ENCODE measurements at places on chromosomes 13 and 19.

DNA sequence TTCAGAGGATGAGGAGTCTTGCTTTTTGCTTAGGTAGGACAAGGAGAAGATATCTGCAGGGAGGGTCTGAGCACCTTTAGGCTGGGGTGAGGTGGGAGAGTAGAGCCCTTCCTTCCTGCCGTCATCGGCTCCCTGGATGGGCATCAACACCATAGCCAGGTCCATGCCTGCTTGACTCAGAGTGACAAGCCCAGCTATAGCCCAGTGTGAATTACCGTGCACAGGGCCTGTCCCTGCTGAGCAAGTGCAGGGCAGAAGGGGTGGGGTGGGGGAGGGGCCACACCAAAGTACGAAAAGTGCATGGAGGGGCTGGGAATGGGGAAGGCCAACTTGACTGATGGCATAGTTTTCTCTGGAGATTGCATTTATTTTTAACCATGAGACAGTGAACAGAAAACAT, 30.3 kb upstream of the RNF113B start:
- DNase-seq = no peak

- no peak for DNase-seq
These were observed 3.7 kb downstream of the PLEKHF1 start for GRCh38 chr19:29668746-29669609.

GRCh38 chr19:6593651-6594416, 2.9 kb upstream of the CD70 start:
- DNase-seq = no peak

DNA sequence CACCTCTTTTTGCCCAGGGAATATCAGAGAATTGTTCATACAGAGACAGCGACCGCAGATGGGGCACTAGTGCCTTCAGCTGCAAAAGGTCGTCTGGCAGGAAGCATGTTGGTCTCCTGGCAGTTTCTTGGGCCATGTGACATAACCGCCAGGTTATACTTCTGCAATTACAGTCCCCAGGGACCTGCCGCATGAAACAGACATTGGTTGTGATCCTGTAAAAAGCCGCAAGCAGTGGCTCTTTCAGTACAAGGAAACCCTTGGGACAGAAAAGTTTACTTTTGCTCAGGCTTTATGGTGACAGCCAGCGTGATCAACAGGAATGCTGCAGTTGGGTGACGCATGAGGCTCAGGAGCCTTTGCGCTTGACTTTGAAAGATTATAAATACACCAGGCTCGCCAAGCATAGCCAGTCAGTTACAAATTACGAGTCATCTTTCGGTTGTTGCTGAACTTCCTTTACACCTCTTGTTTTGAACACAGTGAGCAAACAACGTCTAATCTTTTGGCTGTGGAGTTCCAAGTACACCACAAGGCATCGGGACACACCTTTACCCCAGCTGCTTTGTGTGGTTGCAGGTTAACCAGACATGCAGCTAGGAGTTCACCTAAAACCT, 50.5 kb upstream of the UBE2L5 start:
- DNase-seq = no peak

DNA sequence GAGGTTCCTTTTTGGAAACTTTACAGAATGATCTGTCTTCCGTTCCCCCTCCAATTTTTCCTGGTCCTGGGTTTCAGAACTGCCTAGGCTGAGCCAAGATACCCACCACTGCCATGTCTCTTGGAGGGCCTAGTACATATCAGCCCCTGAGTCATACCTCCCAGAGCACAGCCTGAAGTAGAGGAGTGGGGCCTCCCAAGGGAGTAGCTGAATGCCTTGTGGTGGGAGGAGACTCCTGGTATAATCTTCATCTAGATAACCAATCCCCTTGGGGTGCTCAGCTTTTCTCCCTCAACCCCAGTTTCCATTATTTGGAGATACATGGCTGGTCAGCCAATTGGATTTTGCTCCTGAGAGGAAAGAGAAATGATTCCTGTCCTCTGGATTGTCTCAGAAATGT, 30.3 kb downstream of the ZNF763 start:
- no peak for DNase-seq

DNA sequence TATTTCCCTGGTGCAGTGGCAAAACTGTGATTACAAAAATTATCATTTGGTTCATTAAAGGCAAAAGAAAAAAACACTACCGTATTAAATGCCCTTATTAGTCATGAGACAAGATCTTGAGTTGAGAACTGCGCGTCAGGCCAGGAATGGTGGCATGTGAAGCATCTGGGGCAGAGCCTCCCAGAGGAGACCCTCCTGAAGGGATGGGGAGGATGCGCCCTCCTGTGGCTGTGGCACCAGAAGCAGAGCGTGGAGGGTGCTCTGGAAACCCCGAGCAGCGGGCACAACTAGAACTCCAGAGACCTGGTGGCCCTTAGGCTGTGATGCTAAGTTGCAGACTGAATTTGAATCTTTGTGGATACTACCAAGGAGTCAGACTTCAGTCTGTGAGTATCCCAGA, 11.5 kb downstream of the CUL4A start:
- no peak for DNase-seq

DNA sequence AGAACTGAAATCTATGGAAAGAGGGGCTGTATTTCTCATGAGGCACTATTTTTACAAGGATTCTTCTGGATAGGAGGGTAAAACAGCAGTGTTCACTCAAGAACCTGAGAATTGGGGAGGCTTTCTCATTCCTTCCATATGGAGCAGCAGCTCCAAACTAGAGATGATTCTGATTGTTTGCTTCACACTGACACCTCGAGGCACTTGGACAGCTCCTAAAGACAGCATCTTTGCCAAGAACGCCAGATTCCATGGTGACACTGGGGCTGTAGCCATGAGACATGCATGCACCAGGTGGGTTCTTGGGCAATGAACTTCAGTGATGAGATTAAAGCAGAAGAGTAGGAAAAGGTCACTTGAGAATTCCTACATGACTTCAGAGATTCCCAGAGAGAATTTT, 361.5 kb upstream of the HTR2A start:
- DNase-seq = no peak

DNA sequence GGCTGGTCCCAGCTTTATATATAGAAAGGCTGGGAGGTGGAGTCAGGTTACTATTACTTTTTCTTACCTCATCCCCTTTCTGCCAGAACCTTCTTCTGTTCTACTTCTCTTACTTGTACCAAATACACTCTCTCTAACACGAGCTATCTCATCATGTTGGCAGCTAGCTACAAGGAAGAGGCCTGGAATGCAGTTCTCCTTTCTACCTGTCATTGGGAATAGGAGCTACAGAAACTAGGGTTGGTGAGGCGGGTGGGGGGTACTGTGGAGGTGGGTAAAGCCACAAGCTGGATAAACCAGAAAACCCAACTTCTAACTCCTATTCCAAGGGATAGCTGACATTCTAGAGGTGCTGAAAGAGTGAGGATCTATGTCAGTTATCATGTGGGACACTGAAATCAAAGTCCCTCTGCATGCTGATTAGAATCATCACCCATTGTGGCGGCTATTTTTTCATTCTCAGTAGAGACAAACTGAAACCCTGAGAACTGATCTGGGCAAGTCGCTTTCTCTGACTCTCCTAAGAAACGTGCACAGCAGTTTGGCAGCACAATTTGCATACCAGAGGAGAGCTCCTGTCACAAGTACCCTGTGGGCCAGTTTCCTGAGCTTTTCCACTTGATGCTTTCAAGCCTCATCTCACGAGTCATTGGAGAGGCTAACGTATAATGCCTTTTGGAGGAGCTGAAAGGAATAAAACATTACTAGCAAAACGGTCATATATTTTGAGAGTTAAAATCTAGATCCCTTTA, 358.1 kb downstream of the ENOX1 start:
- no peak for DNase-seq

DNA sequence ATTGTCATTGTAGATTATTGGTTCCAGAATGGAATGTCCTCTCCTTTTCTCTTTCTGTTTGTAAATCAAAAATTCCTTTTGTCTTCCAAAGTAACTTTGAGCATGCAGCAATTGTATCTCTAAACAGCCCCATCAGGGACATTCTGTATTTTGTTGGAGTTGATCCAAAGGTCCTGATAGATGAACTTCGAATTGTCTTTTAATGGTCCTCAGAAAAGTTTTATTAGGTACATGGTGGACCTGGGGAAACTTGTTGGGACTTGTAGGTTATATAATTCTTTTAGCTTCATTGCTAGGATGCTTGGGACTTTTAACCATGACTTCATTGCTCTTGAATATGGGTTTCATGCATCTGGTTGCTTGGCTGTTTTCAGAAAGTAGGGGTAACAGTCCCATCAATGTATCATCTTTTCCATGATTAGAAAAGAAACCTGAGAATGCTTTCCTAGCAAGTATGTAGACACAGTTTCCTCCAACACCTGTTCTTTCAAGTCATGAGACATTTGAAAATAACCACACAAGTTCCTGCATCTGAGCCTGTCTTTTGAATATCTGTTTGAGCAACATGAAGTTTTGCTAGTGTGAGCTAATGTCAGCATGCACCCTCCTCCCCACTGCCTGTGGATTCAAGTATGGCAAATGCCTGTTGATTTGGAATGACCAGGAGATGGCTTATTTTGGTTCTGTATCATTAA, 413.1 kb downstream of the KCNRG start:
- DNase-seq = no peak

GRCh38 chr13:51647067-51647466, 62.8 kb downstream of the WDFY2 start:
- no peak for DNase-seq

DNA sequence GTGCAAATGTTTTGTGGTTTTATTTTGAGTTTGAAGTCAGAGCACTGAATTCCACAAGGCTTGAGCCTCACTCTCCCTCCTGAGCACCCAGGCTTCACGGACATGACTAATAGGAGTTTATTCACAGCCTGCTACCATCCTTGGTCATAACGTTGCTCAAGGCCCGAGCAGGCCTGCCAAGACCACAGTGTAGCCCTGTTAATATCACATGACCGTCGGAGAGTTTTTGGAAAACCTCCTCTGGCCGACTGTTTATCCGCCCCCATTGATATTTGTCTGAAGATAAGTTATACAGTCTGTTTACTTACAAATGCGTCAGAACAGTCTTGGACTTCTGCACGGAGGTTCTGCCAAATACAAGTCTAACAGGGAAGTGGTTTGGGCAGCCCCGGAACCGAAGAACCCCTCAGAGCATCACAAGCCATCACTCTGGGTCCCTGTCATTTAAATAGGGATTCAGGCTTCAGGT, 89.9 kb downstream of the COL4A2 start:
- DNase-seq = no peak

GRCh38 chr19:49551531-49551930, 23.7 kb downstream of the RCN3 start:
- DNase-seq = no peak

DNA sequence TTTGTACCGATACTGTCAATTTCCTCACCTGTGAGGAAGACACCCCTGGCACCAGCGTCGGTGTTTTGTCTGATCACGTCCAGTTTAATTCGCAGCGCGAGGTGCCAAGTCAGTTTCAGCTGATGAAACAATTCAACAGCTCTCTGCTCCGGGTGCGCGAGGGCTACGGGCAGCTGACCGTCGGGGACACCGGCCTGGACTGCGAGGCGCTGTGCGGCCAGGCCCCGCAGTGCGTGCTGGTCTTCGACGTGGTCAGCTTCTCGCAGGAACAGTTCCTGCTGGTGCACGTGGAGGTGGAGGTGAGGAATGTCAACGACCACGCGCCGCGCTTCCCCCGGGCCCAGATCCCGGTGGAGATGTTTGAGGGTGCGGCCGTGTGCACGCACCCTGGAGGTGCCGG, 171.5 kb downstream of the OLFM4 start:
- no peak for DNase-seq

- no peak for DNase-seq
These were observed at the start of gene KLK15 for GRCh38 chr19:50833117-50833801. KLK15 (minus strand) TSS chr19:50833574; CDS start chr19:50831492, 2,082 bp downstream.

Measured in neural crest cell (in vitro differentiated cells).